ENCODE measurements at places on chromosomes 5 and 9.

DNA sequence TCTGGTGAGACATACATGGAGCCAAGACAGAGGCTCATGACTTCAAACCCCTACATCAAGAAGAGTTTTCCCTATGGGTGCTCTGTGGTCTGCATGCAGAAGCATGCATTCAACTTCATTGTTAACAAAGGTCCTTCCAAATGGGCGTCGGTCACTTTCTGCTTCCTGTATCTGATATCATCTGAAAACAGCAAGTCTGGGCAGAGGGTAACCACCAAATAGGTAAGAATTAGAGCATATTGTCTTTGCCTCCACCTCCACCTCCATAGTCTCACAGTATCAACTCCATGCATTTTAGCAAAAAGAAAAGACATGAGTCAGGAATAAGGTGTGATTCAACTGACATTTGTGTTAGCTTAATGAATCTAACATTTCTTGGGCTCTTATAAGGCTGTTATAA, 462.9 kb downstream of the DMRT2 start:
- DNase-seq = no peak

DNA sequence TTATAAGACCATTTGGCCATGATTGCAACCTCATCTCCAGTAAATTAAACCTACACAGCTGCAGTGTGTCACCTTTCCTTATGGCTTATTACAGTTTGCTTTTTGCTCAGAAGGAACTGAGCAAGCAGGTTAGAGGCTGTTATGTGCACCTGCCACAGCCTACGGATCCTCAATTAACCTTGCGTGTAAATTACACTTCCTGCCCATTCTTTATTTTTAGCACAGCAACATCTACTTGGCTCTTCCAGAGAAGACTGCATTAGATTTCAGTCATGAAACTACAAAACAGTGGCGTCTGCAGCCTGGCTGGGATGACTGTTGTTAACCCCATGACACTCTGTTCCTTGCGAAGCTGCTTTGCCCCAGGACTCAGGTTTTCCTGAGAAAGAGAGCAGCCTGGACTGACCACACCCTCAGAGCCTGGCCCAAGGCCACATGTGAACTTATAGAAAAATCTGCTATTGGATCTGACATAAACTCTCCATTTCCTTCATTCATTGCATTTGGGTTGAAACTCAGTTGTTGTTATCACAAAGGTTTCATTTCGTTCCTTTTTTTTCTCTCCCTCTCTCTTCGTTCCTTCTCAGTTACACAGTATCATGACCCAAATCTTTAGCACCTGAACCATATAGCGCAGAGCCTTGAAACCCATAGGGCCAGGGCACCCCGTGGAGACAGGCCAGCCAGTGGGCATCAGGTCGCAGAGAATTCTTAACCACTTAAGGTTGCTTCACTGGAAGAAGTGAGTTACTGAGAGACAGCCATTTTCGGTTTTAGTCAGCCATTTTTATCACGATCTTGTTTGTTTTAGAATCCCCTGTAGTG, 138.6 kb downstream of the PALM2AKAP2 start:
- no peak for DNase-seq

DNA sequence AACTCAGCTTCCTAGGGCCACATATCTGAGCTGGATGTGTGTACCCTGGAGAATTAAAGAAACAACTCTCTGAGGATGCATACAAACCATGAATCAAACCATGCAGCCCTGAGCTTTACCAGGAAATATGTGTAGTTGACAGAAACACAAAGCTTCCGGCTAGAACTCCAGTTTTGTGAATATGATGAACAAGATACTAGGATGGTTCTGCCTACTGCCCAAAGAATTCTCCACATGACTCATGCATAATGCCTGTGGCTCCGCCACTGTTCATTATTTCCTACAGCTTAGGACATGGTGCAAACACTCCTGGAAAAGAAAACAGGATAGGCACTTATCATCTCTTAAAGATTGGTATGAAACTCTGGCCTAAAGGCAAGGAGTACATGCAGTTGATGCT, 343.4 kb downstream of the DNAH5 start:
- no peak for DNase-seq

DNA sequence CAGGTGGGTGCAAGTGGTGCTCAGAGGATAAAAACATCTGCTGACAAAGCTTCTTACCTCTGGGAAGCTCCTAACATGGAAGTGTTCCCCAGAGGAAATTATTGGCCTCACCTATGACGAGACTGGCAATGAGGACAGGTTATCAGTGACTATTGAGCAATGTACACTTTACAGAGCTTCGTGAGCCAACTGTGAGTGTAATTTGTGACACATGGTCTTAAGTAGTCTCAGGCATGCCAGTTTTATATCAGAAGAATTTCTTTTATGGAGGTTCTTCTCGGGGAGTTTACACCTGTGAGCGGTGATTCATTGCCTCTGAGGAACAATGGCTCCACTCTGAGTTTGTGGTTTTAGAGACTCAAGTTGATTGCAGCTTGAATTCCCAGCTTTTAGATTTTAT, 11.3 kb downstream of the ANKDD1B start:
- no peak for DNase-seq

DNA sequence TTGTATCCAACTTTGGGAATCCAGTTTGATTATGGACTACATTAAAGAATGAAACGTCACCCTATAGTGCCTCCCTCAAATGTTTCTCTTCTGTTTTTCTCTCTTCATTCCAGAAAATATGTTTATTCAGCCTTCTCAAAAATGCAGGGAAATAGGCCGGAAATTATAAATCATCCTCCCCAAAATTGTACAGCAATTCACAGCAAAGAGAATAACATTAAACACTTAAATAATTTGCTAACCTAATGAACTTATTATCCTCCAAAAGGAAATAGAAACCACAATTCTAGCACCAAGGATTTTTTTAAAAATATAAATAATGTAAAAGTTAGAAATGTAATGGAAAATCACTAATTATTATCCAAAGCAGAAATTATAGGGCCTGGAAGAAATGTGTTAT, 115.9 kb upstream of the CCNG1 start:
- DNase-seq = no peak

- no peak for DNase-seq
These were observed 24.0 kb upstream of the ADAM19 start for GRCh38 chr5:157599565-157599964.

DNA sequence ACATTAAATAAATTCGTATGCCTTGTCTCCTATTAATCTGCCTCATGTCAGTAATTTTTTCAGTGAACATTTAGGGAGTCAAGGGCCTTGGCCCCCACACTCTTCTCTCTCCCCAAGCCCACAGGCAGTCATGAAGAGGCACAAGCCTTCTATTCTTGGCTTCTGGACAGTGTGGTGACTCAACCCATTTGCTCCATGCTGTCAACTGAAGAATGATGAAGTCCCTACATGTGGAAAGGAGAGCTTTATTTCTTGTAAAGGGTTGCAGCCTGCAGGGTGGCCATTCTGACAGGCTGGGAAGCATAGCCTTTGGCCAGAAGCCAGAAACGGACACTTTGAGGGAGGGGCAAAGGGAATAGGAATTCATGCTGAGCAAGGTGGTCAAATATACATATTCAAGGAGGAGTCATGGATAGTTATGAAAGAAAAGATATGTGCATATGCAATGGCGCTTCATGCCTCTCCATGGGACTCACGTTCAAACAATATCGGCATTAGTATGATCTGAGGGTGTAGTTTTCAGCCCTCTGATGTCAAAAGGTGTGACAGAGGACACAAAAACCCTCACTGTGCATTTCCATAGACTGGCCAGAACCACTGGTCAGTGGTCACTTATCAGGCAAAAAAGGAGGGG, 31.3 kb downstream of the ANKRA2 start:
- DNase-seq = no peak

GRCh38 chr9:137460363-137461315, 1.5 kb upstream of the NSMF start:
- no peak for DNase-seq

GRCh38 chr5:80229902-80230255, 26.0 kb downstream of the SERINC5 start:
- no peak for DNase-seq

GRCh38 chr5:113266227-113266912, 168.4 kb downstream of the TSSK1B start:
- no peak for DNase-seq

GRCh38 chr5:114185274-114185673, 176.6 kb upstream of the KCNN2 start:
- no peak for DNase-seq

DNA sequence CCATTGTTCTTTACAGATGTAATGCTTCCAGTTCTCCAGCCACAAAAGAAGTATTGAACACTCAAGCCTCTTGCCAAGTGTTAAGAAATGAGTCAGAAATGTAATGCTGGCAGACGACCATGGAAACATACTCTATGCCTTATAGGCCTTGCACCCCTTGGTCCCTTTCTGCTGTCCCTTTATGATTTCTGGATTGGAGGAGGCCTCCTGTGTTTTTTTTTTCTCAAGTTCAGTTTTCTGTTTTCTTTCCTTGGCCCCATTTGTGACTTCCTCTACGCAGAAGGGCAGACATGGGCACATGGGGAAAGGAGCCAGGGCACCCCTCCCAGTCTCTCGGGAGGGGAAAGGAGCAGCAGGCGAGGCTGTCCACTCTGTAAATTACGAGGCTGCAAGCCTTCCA, 53.4 kb downstream of the SNX18 start:
- DNase-seq = no peak

DNA sequence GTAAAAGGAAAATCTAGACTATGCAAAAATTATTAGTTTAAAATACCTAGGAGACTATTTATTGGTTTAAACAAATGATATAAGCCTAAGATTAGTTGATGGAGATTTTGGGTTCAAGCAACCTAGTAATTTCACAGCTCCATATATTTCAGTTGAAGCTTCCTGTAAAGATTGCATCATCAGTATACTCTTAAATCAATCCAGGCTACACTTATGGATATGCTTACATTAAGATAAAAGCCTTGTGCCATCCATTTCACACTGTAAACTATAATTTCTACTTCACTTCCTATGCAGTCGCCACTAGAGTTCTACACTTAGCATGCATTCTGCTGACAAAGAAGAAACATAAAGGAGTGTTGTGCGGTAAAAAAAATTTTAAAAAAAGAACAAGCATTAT, 7.3 kb upstream of the LIX1 start:
- DNase-seq = no peak

- no peak for DNase-seq
These were observed 11.1 kb downstream of the CDX1 start for GRCh38 chr5:150177721-150178120.

GRCh38 chr5:94793816-94794198, 175.3 kb downstream of the SLF1 start:
- DNase-seq = no peak

DNA sequence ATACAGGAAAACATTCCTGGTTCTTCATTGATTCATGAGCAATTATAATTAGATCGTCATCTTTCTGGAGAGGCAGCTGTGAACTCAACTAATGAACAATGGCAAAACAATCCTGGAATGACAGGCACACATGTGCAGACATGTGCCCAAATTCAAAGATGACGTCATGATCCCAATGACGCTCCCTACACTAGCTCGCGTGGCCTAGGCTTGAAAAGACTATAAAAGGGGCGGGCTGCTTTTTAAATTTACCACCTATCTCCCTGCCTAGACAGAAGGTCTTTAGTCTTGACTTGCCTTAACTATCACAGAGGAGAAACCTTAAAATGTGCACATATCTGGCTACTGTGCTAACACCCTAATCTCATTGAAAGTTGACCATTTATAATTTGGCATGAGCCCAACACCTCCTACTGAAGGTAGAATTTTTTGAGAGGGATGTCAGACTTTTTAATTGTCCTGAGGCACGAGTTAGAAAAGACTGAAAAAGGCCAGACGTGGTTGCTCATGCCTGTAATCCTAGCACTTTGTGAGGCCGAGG, 88.2 kb downstream of the PRRT1B start:
- DNase-seq = no peak

DNA sequence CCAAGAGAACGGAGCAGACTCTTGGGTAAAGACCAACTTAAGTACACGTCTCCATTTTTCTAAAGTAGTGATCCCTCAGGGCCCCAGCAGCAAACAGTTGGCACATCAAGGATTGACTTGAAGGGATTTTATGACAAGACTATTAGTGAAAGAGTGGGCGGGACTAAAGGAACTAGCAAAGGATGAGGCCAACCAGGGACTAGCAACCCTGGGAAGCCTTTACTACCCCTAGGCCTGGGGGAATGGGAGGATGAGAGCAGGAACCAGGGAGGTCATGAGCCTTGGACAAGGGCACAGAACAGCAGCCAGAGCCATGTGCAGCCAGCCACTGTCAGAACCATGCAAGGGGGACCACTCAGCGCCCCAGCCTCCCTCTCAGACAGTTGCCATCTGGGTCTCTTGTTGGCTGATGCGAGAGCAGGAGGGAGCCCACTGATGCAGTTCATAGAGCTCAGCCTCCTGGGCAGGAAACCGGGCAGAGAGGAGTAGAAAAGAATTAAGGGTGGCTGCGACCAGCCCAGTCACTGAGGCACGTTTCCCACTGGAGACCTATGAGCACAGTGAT, 28.1 kb downstream of the TGFBI start:
- no peak for DNase-seq

DNA sequence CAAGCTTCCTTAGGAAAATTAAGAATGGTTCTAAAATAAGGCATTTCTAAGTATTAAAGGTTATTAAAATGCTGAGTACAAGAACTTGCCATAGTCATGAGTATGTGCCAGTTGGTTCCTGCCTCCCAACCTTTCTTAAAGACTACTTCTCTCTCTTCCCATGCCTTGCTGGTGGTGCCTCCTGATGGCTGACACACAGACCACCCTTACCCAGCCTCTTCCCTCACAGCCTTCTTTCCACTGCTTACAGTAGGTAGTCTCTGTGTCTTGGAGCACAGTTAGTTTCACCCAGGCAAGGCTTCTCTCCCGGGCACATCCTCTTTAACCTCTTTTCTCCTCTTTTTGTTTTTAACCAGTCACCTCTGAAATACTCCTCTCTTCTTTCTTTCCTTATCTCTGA, 20.6 kb upstream of the GPR150 start:
- DNase-seq = no peak

DNA sequence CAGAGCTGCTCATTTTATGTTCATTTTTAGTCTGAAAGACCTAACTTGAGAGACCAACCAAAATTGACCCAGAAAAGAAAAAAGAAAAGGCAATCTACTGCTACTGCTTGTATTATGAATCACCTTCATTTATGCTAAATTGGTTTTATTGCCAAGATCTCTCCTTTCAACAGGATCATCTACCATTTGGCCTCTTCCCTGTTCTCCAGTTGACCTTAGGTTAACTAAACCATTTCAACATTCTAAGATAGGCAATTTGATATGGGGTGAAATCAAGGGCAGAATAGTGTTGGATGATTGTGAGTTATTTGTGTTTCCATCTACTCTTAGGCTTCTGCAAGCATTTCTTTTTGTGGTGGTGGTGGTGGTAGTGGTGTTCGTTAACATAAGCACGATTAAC, 48.3 kb upstream of the POU4F3 start:
- no peak for DNase-seq

DNA sequence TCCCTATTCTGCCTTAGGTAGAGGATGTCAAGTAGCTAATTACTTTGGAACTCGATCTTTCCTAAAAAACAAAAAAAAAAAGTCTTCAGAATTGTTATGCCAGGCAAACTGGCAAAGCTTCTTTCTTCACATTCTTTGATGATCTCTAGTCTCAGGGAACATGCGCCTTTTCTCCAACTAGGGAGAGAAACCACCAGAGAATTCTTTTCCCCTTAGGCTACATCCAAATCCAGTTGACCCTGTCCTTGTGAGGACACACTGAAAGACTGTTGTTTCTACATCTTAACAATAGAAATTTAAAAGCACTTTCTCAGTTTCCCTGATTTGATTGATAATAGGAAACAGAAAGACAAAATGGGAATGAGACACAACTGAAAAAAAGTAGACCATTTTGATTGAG, 94.7 kb upstream of the ITGA2 start:
- DNase-seq = no peak
